ENCODE measurements at places on chromosomes 2 and 18. TPM values are rescaled to one million over a fixed set of nuclear protein-coding genes. Genes with fewer than 3 reads are reported as not detected.

The METTL5 gene
- total RNA-seq = 76.0 TPM

The TXNDC9 gene
- total RNA-seq = 53.6 TPM

The LAMA1 gene
- total RNA-seq = 10.1 TPM

The KLHL14 gene
- 3.0 TPM for total RNA-seq

The CRYGD gene
- total RNA-seq = not detected

The SDC1 gene
- total RNA-seq = 134 TPM

The IL1F10 gene
- total RNA-seq = not detected

The SLC5A7 gene
- not detected for total RNA-seq

The MALT1 gene
- total RNA-seq = 47.7 TPM

The LBX2 gene
- total RNA-seq = 1.3 TPM

DNA sequence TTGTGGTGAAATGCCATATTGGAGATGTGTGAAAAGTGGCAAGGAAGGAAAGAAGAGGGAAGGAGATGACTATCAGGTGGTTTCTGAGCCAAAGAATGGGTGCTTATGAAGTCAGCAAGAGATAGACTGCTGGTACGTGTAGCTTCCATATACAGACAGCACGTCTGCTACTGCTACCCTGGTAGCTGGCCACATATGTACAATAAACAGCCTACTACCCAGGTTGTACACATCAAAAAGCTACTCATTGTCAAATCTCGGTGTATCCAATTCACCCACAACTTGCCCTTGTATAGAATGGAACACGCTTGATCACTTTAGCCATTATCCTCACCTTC is 761.8 kb downstream of the LRRTM4 start:
- no peak for DNase-seq

- DNase-seq = peak; percentile 9
These were observed 15.0 kb upstream of the ELOA2 start for GRCh38 chr18:47050468-47050867.

- DNase-seq = no peak
These were observed 144.3 kb downstream of the TFCP2L1 start for GRCh38 chr2:121140734-121141133.

GRCh38 chr2:61604433-61604832 is 66.3 kb upstream of the XPO1 start:
- DNase-seq = no peak

DNA sequence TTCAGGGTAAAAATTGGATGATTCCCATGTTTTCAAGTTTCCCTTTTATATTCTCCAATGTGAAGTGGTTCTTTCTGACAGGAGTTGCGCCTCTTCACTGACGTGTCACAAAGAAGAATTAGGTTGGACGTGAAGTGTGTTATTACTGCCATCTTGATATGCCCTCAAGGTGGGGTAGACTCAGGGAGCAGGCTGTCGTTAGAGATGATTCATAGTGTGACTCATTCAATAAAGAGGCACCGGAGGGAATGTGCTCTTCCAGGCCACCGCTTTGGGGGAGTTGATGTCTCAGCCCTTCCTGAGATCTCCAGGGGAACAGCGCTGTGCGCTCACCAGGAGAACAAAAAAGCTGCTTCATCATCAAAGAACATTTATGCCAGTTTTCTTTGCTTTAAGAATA is 3.6 kb upstream of the DGKD start:
- DNase-seq = peak; percentile 54

- DNase-seq = no peak
These were observed 28.1 kb downstream of the COL4A3 start for GRCh38 chr2:227192491-227192890.

DNA sequence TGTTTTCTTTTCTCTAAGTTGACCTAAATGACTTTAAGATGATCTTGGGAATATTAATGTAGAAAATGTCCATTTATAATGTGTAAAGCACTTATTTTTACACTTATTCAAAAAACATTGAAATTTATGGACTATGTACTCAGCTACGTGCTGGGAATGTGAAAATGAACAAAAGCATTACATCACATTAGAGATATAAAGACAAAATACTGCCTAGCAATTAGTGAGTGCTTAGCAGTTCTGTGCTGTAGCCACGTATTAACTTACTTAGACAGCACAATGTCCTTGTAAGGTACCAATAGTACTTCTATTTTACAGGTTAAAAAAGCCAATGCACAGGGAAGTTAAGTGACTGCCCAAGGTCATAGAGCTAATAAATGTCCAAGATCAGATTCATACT is 103.8 kb upstream of the TTN start:
- DNase-seq = no peak

DNA sequence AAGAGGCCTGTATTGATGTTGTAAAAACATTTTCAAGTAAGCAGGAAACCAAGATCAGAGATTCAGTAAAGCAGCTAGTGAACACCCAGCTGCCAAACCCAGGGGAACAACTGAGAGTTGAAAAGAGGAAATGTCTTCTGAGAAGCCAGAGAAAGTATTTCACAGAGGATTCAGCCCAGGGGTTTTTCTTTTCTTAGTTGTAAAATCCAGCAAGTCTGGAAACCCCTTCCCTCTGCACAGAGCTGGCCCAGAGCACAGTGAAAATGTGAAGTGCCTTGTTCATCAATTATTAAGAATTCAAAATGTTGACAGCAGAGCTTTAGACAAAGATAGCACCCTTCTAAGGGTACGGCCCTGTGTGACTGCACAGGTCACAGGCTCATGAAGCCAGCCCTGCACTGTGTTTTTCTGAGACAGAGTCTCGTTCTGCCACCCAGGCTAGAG is 28.4 kb downstream of the AFF3 start:
- DNase-seq = no peak

- DNase-seq = no peak
These were observed 135.0 kb downstream of the WDSUB1 start for GRCh38 chr2:159151198-159152127.

- no peak for DNase-seq
These were observed 944.8 kb upstream of the CNTNAP5 start for GRCh38 chr2:123080331-123080730.

DNA sequence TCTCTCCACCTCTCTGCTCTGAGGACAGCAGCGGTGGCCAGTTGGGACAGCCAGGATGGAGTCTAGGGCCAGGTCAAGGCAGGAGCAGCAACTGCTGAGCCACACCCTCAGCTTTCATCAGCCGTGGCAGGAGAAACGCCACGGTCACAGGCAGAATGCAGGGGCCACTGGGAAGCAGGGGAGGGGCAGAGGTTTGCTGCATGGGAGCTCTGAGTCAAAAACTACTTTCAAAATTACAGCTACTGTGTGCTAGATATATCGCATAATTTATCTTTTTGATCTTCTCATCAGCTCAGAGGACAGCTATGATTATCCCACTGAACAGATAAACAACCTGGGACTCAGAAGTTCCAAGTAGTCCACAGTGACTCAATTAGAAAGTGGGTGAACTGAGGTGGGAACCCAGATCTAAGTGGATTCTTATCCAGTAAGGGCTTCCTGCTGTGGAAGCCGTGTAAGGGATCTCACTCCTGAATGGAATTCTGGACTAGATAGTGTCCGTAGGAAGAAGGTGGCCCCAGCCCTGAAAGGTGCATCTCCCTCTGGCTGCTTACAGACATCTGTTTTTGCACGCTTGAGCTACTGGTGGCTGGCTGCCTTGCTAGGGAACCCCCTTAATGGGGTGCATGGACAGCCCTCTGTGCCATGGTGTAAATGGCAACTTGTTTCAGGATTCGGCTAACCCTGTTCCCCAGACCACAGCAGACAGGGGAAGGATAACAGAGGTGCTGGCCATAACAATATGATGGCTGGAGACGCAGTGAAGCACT is 194.6 kb upstream of the SMAD2 start:
- no peak for DNase-seq

DNA sequence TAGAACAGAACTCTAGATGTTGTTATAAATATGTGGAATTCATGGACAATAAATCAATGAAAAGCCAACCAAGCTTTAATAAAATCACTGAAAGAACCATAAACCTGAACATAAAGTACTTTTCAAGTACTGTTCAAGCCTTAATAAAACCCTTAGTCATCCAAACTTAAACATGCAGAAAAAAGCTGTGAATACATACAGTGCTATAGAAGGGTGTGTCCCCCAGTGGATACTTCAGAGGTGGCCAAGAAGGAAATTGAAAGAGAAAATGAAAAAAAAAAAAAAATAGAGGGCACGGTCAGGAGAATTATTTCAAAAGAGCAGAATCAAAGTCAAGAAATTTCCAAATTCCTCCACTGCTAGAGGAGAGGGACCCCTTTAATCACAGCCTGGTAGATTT is 141.1 kb downstream of the SP100 start:
- no peak for DNase-seq

- DNase-seq = no peak
These were observed 83.8 kb upstream of the SPTBN1 start for GRCh38 chr2:54372361-54372760.

GRCh38 chr2:233974530-233975071 is 57.4 kb downstream of the TRPM8 start:
- peak; percentile 98 for DNase-seq

- DNase-seq = no peak
These were observed 240.8 kb downstream of the BCL11A start for GRCh38 chr2:60312618-60313017.

- DNase-seq = no peak
These were observed 19.1 kb downstream of the NETO1 start for GRCh38 chr18:72848503-72849237.

DNA sequence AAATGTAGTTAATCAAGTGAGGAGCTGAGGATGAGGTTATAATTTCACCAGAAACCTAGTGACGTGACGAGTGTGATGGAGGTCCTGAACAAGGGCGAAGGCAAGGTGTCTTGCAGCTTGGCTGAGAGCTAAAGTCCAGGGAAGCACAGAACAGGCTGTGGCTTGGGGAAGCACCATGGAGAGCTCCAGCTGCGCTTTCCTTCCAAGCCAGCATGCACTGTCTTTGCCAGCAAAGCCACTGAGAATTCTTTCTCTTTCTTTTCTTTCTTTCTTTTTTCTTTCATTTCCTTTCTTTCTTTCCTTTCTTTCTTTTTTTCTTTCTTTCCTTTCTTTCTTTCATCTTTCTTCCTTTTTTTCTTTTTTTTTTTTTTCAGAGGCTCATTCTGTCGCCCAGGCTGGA is 239.3 kb downstream of the FBXO15 start:
- no peak for DNase-seq

DNA sequence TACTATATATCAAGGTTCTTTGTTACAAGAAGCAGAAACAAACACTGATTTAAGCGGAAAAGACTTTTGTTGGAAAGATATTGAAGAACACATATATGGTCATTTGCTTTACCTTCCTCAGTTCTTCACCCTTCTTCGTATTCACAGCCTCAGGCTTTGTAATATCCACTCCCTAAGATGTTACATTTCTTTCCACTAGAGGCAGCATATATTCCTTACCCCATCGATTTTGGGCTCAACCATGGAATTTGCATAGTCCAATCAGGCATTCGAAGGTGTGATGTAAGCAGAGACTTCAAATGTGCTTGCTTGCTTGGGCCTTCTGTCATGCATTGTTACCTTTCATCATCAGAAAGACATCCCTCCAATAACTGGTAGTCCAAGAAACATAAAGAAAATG is 287.4 kb downstream of the PID1 start:
- no peak for DNase-seq

GRCh38 chr2:234427081-234428061 is 69.5 kb downstream of the ARL4C start:
- DNase-seq = peak; percentile 74

DNA sequence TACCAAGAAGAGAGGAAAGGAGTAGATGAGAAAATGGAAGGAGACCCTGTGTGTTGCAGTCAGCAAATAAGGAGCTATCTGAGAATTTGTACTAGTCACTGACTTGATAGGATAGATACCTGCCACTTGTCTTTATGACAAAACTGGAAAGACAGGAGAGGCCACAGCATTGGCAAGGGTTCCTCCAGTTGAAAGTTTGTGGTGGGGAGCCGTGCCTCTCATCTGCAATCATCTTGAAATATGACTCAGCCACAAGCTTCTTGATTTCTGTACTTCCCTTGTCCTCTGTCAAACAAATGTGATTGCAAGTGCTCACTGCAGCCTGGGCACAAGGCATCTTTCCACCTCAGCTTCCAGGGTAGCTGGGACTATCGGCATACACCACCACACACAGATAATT is 99.1 kb downstream of the GREB1L start:
- DNase-seq = no peak

Measured in epithelial cell of proximal tubule (primary cell).